ENCODE measurements at places on chromosomes 11 and 22. TPM values are rescaled to one million over a fixed set of nuclear protein-coding genes. Genes with fewer than 3 reads are reported as not detected.

The SLCO2B1 gene
- 24.5 TPM for polyA plus RNA-seq

The SCGB1A1 gene
- polyA plus RNA-seq = 3.8 TPM

The ADM gene
- 19.4 TPM for polyA plus RNA-seq

The MAPK8IP1 gene
- polyA plus RNA-seq = 4.4 TPM

DNA sequence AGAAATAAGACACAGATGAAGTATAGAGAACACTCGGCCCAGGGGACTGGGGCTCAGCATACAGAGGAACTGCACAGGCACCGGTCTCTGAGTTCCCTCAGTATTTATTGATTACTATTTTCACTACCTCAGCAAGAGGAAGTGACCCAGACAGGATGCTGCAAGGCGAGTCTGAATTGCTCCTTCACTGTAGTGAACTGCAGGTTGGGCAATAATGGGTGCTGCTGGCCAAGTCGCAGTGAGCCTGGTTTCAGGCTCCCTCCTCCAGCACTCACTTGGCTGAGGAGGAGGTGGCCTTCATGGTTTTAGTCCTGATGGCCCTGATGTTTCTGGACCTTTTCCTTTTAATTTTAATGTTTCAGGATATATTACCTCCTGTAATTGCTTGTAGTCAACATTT lies 10.4 kb downstream of the OR52K2 start:
- DNase-seq = no peak

- DNase-seq = no peak
Observed at GRCh38 chr11:10298342-10298741, 4.3 kb upstream of the SBF2 start.

DNA sequence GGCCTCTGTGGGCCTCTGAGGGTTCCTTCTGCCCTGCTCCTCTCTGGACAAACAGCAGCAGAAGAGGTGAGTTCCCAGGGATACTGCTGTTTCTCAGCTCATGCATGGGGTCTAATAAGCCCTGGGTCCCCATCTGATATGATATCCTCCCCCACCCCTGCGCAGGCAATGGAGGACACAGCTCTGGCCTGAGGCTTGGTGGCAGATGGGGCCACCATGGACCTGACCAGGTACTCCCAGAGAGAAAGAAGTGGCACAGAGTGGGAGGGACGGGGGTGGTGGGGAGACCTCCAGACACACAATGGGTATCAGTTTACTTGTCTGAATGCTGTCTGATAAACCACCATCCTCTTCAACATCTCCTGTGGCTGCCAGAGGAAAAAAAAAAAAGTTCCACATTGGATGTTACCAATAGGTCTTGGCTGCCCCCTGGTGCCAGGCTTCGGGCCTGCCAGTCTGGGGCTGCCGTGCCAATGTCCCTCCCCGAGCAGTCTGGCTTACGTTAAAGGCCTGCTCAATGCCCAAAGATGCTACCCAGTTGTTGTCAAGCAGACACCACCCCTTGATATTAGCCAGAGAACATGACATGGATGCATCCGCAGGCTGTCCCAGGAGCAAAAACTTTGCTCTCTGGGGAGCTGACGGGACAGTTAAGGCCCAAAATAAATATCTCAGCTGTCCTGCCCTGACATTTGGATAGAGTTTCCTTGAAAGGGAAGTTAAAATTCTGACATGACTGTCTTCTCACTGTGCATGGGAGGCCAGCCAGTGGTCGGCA lies 27.9 kb upstream of the ABCC8 start:
- DNase-seq = peak; percentile 48

- no peak for DNase-seq
Observed at GRCh38 chr11:80916173-80916798, 1475.5 kb upstream of the TENM4 start.

DNA sequence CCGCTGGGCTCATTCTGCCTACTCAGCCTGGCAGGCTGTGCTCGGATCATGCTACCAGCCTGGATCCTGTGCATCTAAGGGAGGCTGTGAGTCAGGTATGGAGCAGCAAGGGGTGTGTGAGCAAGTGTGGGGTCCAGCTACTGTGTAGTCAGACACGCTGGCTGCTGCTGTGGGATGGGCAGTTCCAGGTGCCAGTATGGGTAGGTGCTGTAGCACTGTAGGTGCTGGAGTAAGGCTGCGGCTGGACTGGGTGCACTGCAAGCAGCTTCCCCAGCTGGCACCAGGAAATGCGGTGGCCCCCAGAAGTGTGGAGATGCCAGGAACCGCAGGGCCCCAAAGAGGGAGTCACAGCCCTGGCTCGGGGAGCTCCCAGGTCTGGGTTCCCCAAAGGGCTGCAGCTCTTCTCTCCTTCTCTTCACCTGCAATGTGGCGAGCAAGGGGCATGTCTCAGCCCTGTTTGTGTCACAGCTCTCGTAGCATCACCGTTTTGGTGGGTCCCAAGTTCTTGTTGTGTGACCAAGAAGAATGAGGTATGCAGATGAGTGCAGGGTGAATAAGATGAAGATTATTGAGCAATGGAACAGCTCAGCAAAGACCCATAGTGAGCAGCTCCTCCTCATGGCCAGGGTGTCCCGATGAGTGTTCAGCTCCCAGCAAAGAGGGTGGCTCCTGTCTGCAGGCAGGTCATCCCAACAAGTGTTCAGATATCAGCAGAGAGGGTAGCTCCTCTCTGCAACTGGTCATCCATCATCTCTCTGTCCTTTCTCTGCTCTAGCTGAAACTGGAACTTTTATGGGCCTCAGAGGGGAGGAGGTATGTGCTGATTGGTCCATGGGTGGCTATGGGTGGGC lies 462.9 kb downstream of the TBC1D22A start:
- no peak for DNase-seq

DNA sequence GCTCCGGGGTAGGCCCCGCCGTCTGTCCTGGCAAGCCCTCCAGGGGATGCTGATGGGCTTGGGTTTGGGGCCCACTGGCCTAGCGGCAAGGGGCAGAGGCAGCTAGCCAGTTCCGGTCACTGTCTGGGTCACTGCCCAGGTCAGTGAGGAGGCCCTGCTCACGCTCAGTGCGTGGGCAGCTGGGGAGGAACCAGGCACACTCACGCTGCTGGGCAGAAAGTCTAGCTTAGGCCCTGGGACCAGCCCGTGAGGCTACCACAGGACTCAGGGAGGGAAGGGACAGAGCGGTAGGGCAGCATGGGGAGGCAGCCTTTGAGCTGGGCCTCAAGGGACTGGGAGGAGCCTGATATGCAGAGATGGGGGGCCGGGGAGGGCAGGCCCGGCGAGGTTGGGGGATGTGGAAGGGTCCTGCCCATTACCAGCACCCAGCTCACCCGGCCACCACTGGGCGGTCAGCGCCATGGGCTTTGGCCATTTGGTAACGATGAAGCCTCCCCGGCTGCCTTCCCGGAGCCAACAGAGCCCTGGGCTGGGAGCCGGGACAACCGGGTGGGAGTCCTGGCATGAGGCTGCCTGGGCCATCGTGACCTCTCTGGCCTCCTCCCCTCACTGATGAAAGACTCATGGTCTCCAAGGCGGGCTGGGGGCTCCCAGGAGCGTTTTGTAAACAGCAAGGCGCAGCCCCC lies 14.2 kb downstream of the SHISAL1 start:
- DNase-seq = no peak

DNA sequence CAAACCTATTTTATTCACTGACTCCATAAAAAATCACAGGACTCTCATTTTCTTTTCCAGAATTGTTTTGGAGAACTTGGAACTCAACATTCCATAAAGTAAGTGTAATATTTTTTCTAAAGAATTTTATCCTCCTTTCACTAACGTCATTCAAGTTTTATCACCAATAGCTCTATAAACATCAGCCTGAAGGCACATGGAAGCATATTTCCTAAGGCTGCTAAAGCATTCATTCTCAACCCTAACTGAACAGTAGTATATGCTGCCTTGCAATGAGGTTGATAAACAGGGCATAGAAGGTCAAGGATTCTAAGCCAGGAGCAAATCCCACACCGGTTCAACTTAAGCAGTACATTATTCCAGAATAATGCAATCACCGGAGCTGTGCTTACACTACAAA lies 273.9 kb downstream of the RAB38 start:
- DNase-seq = no peak

- no peak for DNase-seq
Observed at GRCh38 chr11:832529-833113, at the start of gene CD151. CD151 (plus strand) TSS chr11:832952; CDS start chr11:836070, 3,118 bp downstream.

GRCh38 chr22:27311698-27312550 lies 489.6 kb downstream of the MN1 start:
- no peak for DNase-seq

DNA sequence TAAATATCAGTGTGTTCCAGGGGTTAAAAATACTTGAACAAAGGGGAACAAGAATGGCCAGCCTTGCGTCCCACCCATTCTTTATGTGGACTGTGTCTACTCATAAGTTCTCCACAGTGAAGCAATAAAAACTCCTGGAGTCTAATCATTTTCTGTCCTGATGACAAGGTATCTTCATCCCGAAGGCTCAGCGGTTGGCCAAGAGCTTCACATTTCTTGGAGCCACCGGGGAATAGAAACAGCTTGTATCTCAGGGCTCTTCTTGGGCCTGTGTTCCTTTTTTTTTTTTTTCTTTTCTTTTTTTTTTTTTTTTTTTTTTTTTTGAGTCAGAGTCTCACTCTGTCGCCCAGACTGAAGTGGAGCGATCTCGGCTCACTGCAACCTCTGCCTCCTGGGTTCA lies 36.8 kb upstream of the ADORA2A start:
- no peak for DNase-seq

Data from right lung (tissue), 10 donors.